ENCODE measurements at places on chromosomes 5 and 9. TPM values are rescaled to one million over a fixed set of nuclear protein-coding genes. Genes with fewer than 3 reads are reported as not detected.

SOX30 gene
- total RNA-seq = 0.14 TPM

CYLC2 gene
- not detected for total RNA-seq

CCDC152 gene
- 1.2 TPM for total RNA-seq

DRD1 gene
- 0.23 TPM for total RNA-seq

RLN2 gene
- 0.52 TPM for total RNA-seq

PCDHGA5 gene
- total RNA-seq = 0.29 TPM

TAF7 gene
- 95.1 TPM for total RNA-seq

ERCC8 gene
- 11.8 TPM for total RNA-seq

CNTFR gene
- 7.4 TPM for total RNA-seq

C9orf153 gene
- total RNA-seq = not detected

QRFP gene
- total RNA-seq = not detected

MATR3 gene
- total RNA-seq = 126 TPM

ROR2 gene
- total RNA-seq = 4.9 TPM

INSL4 gene
- not detected for total RNA-seq

ISCA1 gene
- total RNA-seq = 30.6 TPM

IL13 gene
- not detected for total RNA-seq

PJA2 gene
- 107 TPM for total RNA-seq

PDE8B gene
- total RNA-seq = 0.18 TPM

CCDC183 gene
- total RNA-seq = 0.84 TPM

TMEM252 gene
- not detected for total RNA-seq

CDH6 gene
- 90.1 TPM for total RNA-seq

SLC6A18 gene
- not detected for total RNA-seq

BRD3OS gene
- 21.7 TPM for total RNA-seq

SPINK1 gene
- total RNA-seq = not detected

KDM3B gene
- 46.6 TPM for total RNA-seq

TERT gene
- total RNA-seq = 0.50 TPM

FOXD4L5 gene
- 0.11 TPM for total RNA-seq

EGFLAM gene
- 1.1 TPM for total RNA-seq

PAXX gene
- 18.8 TPM for total RNA-seq

HTR4 gene
- total RNA-seq = not detected

SPINK13 gene
- total RNA-seq = not detected

RANBP3L gene
- total RNA-seq = 0.46 TPM

DOCK2 gene
- 0.66 TPM for total RNA-seq

ROPN1L gene
- 0.77 TPM for total RNA-seq

SPRY4 gene
- total RNA-seq = 19.4 TPM

SLC23A1 gene
- not detected for total RNA-seq

ADGRV1 gene
- total RNA-seq = 10.0 TPM

PCDHA3 gene
- 1.1 TPM for total RNA-seq

GARNL3 gene
- 5.4 TPM for total RNA-seq

ZBED3 gene
- total RNA-seq = 6.0 TPM

SLU7 gene
- 48.4 TPM for total RNA-seq

EFNA5 gene
- 59.3 TPM for total RNA-seq

PCDH12 gene
- not detected for total RNA-seq

SPATA6L gene
- total RNA-seq = 3.6 TPM

PPP2R2B gene
- 2.4 TPM for total RNA-seq

UGCG gene
- total RNA-seq = 130 TPM

EDIL3 gene
- total RNA-seq = 226 TPM

SLC34A1 gene
- not detected for total RNA-seq

OTP gene
- total RNA-seq = 0.17 TPM

FST gene
- 57.1 TPM for total RNA-seq

SOWAHA gene
- 0.10 TPM for total RNA-seq

NR4A3 gene
- total RNA-seq = 3.6 TPM

GLRA1 gene
- not detected for total RNA-seq

Measured in astrocyte (in vitro differentiated cells and primary cell).